ENCODE measurements at places on chromosomes 1 and 21.
A peak's percentile ranks its signal among the peaks of the same experiment; 100 is the strongest.

GRCh38 chr1:39969531-39970270, 14.8 kb downstream of the MFSD2A start:
- no peak for DNase-seq

DNA sequence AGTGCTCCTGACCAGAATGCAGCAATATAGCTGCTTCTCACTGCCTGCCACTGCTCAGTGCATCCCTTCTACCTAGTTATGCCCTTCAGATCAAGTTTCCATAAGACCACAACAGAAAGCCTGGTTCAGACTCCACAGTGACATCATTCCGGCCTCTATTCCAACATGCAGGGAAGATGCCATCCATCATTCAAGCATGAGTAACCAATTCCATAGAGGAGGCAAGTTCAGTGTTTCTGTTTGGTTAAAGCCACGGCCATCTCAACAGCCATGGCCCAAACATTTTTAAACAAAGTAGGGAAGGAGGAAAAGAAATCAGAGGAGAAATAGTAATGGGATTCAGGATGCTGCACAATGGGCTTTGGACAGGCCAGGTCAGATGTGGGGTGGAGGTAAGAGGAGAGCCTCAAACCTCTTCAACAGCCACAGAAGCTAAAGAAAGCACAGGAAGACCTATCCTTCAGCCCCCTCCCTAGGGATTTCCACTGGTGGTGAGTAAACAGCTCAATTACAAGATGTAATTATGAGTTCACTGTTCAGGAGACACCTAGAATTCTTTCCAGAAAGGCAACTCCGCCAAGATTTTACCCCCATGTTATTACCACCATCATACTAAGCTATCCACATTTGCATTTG, 484.9 kb downstream of the SETD4 start:
- DNase-seq, result no peak

DNA sequence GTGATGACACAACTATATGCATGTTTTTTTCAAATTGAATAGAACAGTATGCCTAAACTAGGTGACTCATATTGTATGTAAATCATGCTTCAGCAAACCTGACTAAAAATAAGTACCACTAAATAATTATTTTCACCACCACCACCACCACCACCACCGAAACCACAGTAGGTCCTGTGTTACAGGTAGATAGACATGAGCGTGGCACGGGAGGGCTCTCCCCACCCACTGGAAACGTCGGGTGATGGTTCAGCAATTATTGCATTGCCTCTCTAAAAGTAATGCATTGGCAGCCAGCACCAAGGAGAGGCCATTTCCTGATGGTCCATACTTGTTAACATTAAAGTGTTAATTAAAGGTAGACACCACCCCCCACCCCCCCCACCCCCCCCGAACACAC, 297.0 kb upstream of the NCAM2 start:
- no peak for DNase-seq

DNA sequence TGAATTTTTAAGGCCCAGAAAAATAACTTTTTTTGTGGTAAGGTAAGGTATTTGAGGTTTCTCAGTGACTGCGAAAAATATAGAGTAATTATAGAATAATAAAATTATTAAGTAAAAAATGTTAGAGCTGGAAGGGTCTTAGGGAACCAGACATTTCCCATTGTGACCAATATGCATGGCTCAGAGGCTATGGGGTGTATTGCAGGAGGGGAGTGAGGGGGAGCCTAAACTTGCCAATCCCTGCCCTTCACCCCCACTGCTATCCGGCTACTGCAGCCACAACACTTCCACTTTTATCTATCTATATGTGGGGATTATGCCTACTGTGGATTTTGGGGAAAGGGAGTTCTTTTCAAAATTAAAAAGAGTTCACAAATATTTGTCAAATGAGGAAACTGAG, 7.6 kb upstream of the GADD45A start:
- DNase-seq, result no peak

DNA sequence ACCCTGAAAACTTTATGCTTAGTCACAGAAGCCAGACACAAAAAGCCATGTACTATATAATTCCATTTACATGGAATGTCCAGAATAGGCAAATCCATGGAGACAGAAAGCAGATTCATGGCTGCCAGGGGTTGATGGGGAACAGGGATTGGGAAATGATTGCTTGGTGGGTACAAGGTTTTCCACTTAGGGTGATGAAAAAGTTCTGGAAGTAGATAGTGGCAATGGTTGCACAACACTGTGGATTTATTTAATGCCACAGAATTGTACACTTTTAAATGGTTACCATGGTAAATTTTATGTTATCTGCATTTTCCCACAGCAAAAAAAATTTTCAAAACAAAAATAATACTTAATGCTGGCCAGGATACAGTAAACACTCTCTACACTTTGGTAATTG, 40.6 kb downstream of the ENAH start:
- no peak for DNase-seq

DNA sequence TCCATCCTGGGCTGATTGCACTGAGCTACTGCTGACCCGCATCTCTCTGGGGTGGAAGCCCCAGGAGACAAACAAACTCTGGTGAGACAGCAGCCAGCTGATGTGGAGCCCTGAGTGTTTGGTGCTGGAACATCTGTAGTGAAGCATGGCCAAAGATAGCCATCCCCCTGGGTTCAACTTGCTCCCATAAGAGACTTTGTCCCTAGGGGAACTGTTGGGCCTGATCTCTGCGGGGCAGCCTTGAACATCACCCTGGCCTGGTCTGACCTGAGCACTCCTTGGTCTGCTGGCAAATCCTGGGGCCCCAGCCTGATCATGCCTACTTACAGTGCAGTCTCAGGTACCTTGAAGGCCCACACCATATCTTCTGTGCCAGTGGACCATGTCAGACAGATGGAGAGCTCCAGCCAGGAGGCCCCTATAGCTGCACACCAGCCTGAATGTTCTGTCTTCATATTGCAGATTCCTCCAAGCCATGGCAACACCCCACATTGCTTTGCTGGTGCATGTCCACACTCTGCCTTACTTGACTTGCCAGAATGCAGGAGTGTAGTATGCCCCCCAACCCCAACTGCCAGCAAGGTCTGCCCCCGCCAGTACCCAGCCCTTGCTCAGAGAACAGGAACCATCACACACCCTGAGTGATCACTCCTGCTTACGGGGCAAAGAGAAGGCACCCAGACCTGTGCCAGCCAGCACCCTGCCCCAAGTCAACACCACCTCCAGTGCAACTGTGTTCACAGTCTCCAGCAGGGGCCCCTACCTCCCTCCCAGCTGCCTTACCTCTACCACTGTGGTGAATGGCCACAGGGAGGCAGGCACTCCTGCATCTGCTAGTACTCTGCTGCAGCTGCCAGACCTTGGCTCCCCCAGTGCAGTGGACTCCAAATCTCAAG, 690.5 kb upstream of the NR5A2 start:
- no peak for DNase-seq

DNA sequence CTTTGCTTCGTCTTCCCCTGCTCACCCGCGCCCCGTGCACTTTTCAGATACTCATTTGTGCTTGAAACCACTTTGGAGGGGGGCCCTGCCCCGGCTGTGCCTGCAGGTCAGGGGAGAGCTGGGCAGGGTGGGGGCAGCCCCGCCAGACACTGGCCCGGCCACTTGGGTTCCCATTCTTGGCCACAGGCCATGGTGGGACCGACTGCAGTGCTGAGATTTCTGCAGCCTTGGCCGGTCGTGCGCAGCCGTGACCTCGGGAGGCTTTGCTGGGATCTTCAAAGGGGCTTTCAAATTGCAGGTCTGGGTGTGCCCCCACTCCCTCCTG, 54.5 kb upstream of the TTC34 start:
- DNase-seq, result no peak

- no peak for DNase-seq
These were observed 1.2 kb downstream of the HMGCS2 start for GRCh38 chr1:119767486-119767885.

DNA sequence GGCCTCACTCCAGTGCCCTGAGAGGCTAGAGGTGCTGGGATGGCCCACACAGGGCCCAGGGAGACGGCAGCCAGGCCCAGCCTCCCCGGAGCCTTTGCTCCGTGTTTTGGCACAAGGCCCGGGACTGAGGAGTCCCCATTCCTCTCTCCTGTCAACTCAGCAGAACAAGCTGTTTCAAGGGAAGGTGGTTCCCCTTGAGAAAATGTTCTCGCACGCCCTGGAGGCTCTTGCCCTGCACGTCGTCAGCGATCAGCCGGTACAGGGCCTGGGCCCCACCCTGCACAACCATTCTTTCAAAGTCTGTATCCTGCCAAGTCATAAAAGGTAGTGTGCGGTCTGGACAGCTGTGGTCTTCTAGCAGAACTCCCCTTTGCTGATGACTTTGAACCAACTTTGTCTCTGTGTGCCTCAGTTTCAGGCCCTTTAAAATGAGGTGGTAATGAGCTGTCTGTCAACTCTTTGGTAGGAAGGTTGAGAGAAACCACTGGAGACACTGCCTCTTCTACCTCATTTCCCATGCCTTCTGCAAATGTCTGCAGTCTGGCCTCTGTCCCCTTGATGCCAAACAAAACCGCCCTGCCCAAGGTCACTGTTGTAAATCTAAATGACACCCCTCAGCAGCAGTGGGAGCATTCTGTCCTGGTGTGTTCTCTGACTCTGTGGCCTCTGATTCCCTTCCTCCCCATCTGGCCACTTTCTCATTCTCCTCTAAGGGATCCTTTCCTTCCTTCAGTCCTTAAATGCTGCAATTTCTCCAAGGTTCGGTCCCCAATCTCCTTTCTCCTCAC, 138.6 kb upstream of the JUN start:
- DNase-seq, result peak; percentile 91
